ENCODE measurements at places on chromosomes 6 and 20. TPM values are rescaled to one million over a fixed set of nuclear protein-coding genes. Genes with fewer than 3 reads are reported as not detected.

The NPBWR2 gene
- not detected for total RNA-seq

- DNase-seq, result no peak
Measured at GRCh38 chr6:150207931-150208570, 65.2 kb downstream of the PPP1R14C start.

- no peak for DNase-seq
Measured at GRCh38 chr6:92777146-92777740, 642.1 kb downstream of the EPHA7 start.

The PLCB4 gene
- not detected for total RNA-seq

GRCh38 chr6:34202329-34203201, 34.1 kb upstream of the HMGA1 start:
- DNase-seq, result no peak

DNA sequence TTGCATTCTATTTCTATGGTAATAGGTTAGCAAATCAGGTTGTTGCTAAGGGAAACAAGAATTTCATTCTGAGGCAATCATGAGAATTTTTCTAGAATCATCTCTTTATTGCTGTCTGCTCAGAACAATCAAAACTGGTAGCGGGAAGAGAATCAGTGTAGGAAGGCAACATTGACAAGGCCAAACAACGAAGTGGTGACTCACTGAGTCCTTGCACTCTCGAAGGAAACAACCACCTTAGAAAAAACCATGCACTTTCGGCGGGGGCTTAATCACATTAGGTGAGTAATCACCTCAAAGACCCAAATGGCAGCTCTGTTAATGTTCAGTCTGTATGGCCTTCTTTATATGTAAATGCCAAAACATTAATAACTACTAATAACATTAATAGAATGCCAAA, 78.8 kb upstream of the MAP7 start:
- no peak for DNase-seq

- no peak for DNase-seq
Measured at GRCh38 chr6:93136111-93136510, 283.2 kb downstream of the EPHA7 start.

The ID4 gene
- not detected for total RNA-seq

The CD24 gene
- 0.22 TPM for total RNA-seq

GRCh38 chr20:13384132-13384531, 163.1 kb downstream of the ISM1 start:
- DNase-seq, result no peak

The C6orf15 gene
- total RNA-seq, result not detected

The B3GAT2 gene
- 0.05 TPM for total RNA-seq

GRCh38 chr6:31659649-31660380, 763 bp downstream of the C6orf47 start:
- DNase-seq, result peak; percentile 52

The FHL5 gene
- total RNA-seq, result not detected

GRCh38 chr6:135796643-135797305, 54.7 kb upstream of the PDE7B start:
- DNase-seq, result no peak

DNA sequence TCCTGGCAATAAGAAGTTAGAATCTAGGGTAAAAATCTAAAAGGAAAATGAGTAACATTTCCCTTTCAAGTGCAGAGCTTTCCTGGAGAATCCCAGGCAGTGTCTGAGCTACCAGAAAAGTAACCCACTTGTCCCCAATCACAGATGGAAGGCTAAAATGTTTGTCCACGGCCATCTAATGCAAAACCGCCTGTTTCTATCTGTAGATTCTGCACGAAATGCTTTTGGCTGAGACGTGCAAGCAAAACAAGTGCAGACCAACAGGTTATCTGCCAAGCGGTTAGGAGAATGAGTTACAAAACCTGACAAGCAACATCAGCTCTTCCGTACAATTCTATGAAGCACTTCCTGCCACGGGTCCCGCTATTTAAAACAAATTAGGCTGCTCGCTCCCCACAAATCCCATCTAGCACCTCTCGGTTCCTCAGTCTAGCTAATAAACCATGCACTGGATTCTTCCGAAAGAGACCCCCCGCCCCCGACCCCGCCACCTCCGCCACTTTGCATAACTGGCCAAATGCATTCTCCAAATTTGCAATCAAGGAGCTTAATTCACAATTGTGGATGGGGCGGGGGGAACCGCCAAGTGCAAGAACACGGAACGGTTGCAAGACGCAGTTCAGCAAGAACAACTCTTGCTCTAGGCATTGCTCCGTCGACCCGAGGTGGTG, 1.4 kb downstream of the ELOVL5 start:
- DNase-seq, result peak; percentile 59

DNA sequence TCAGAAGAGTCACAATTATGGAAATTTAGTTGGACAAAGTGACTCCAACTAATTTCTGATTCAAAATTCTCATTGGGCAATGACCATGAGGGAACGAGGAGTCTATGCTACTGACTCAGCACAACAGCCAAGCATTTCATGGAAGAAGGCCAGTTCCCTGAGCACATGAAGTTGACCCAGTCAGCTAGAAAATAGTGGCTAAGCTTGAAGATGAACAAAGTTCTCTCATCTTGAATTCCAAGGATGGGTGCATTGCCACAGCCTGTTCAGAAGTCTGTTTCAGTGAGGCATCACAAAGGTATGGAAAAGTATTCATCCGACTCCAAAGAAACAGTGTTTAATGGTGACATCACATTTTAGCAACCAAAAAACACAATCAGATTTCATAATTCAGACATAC, 676.9 kb downstream of the HACE1 start:
- no peak for DNase-seq

The NRN1 gene
- total RNA-seq, result 8.7 TPM

The GNMT gene
- 1.1 TPM for total RNA-seq

DNA sequence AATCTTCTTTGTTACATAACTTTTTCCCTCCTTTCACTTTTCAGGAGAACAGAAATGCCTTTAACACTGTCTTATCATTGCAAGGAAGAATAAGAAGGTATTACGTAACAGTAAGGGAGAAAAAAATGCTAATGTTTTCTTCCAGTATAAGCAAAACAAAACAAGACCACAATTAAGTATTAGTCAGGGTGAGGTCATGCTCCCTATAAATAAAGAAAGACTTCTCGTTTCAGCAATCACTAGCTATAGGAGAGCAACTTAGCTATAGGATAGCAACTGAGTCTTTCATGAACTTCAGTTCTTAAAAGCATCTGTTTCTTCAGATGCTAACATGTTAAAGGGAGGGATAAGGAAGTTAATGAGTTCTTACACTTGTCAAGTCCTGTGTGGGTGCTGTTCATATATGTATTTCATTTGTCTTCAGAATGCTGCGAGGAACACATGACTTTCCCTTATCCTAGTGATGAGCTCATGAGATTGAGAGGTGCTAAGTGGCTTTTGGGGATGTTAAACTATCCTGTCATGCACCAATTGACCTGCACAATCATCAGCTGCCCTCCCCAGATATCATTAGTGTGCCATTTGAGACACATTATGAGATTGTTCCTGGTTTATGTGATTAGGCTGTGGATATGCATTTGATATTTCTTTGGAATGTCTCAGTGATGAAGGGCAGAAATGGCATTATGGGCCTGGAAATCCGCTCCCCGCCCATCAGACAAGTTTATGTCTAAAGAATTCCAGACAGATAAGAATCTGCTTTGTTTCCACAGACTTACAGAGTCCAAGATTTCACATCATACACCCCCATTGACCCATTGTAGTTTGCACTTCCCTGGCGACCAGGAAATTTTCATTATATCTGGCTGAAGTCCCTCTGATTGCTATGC, 37.5 kb downstream of the LAMA4 start:
- no peak for DNase-seq

DNA sequence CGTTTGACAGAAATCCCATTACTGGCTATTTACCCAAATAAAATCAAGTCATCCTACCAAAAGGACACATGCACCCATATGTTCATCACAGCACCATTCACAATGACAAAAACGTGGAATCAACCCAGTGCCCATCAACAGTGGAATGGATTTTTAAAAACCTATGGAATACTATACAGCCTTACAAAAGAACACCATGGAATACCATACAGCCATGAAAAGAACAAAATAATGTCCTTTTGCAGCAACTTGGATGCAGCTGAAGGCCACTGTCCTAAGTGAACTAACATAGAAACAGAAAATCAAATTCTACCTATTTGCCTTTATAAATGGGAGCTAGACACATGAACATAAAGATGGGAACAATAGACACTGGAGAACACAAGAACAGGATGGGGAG, 17.4 kb upstream of the IPCEF1 start:
- no peak for DNase-seq

- DNase-seq, result no peak
Measured at GRCh38 chr6:4913705-4914419, 90.0 kb downstream of the RPP40 start.

DNA sequence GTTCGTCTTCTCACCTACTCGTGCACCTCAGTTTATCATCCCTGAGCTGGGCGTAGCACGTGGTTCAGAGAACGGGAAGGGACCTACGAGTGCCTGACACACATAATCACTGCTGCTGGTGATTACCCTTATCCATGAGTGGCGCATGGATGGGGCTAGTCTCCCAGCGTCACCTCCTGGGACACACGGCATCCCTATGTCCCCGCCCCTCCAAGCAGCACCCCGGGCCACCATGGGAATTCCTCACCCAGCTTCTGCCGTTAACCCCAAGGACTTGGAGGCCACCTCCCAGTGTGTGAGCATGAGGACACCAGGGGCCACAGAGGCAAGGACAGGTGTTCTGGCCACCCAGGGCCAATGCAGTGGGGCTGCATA, 9.8 kb downstream of the CHRNA4 start:
- DNase-seq, result no peak

Data from activated CD4-positive, alpha-beta T cell treated with anti-CD3 and anti-CD28 coated beads, Interleukin-2, amount 10 ng/mL, durations not matched to agents 7 days and 5 days (primary cell).